CD4-positive, alpha-beta T cell treated with Interleukin-15 for 4 hours (primary cell): ENCODE measurements at places on chromosomes 7 and 10.

GRCh38 chr7:1533255-1533546 lies 2.7 kb downstream of the MAFK start:
- DNase-seq, result no peak

GRCh38 chr7:149414745-149415390 lies 46.0 kb downstream of the ZNF777 start:
- peak; percentile 57 for DNase-seq

- no peak for DNase-seq
Measured at GRCh38 chr10:68202960-68203353, 29.0 kb downstream of the ATOH7 start.

DNA sequence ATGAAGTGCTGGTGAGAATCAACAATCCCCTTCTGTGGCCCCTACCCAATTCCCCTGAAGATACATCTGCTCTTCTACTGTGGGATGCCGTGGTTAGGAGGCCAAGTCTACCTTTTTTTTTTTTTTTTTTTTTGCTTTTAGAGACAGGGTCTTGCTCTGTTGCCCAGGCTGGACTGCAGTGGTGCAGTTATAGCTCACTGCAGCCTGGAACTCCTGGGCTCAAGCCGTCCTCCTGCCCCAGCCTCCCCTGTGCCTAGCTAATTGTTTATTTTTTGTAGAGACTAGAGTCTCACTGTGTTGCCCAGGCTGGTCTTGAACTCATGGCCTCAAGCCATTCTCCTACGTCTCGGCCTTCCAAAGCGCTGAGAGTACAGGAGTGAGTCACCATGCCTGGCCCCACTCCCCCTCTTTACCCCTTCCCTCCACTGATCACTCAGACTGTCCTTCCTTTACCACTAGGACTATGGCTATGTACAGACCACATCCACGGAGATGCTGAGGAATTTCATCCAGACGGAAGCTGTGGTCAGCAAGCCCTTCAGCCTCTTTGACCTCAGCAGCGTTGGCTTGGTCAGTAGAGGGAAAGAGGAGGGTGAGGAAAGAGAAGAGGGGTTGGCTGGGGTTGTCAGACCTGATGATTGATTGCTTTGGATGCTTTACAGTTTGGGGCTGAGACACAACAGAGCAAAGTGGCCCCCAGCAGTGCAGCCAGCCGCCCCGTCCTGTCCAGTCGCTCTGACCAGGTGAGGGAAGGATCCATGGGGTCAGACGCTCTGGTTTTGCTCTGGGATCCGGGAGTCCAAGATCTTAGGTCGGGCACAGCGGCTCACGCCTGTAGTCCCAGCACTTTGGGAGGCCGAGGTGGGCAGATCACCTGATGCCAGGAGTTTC lies 1.8 kb downstream of the AP4M1 start:
- DNase-seq, result no peak

GRCh38 chr10:108450280-108450679 lies 1285.8 kb upstream of the SORCS1 start:
- no peak for DNase-seq

- no peak for DNase-seq
Measured at GRCh38 chr10:70354100-70354499, 28.3 kb downstream of the LRRC20 start.

DNA sequence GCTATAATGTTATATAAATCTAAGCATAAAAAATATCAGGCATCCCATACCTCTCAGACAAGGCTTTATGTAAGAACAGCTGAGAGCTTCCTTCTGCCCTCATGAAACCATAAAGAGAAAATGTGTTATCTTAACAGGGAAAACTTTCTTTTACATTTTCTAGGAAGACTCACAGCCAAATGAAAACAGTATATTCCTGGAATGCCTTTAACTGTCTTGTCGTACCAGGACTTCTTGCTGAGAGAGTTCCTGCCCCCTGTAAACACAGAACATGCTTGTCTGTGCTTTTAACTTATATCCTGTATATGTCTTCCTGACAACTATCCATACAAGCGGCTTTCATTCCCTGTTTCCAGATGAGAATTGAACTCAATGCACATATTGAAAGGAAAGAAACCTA lies 64.8 kb upstream of the AHR start:
- DNase-seq, result peak; percentile 69

- DNase-seq, result no peak
Measured at GRCh38 chr10:21330628-21331020, 194.9 kb downstream of the SKIDA1 start.

GRCh38 chr7:132930881-132931280 lies 151.0 kb downstream of the CHCHD3 start:
- DNase-seq, result no peak
